ENCODE measurements at places on chromosomes 12 and 14. TPM values are rescaled to one million over a fixed set of nuclear protein-coding genes. Genes with fewer than 3 reads are reported as not detected.
A peak's percentile ranks its signal among the peaks of the same experiment; 100 is the strongest.

- DNase-seq, result no peak
Measured at GRCh38 chr14:88323086-88323522, at the start of gene KCNK10. KCNK10 (minus strand) TSS chr14:88323269; CDS start chr14:88322798, 471 bp downstream.

GRCh38 chr12:19288603-19289244 lies 150.6 kb upstream of the AEBP2 start:
- DNase-seq, result no peak

GRCh38 chr12:1797011-1797901 lies 23.1 kb upstream of the LRTM2 start:
- DNase-seq, result no peak

TCL1B gene
- total RNA-seq, result not detected

GRCh38 chr12:32893043-32893442 lies 3.5 kb downstream of the PKP2 start:
- DNase-seq, result no peak

GRCh38 chr14:71720978-71721624 lies 211.1 kb upstream of the RGS6 start:
- no peak for DNase-seq

DNA sequence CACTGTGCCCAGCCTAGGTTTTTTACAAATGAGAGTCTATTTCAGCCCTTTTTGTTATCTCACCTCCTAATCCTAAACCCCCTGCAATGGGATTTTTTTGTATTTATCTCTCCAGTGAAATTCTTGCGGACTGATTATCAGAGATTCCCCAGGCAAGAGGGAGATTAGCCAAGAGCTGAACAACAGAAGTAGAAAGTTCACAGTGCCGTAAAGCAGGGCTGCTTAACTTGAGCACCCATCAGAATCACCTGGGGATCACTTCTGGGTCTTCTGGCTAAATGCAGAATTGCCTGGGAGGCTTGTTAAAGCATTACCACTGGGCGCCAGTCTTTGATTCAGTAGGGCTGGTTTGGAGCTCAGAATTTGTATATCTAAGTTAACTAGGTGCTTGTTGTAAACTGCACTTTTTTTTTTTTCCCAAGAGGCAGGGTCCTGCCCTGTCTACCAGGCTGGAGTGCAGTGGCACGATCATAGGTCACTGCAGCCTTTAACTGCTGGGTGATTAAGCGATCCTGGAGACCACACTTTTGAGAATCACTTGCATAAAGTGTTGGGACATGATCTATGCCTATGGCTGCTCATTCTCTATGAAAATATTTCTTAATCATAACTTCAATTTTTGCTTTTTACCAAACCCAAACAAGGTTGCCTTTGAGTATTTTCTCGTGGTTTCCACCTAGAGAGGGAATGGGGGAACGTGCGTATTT lies 1.1 kb upstream of the DPPA3 start:
- no peak for DNase-seq

GRCh38 chr14:104399432-104400155 lies 180.0 kb upstream of the C14orf180 start:
- peak; percentile 44 for DNase-seq

DNA sequence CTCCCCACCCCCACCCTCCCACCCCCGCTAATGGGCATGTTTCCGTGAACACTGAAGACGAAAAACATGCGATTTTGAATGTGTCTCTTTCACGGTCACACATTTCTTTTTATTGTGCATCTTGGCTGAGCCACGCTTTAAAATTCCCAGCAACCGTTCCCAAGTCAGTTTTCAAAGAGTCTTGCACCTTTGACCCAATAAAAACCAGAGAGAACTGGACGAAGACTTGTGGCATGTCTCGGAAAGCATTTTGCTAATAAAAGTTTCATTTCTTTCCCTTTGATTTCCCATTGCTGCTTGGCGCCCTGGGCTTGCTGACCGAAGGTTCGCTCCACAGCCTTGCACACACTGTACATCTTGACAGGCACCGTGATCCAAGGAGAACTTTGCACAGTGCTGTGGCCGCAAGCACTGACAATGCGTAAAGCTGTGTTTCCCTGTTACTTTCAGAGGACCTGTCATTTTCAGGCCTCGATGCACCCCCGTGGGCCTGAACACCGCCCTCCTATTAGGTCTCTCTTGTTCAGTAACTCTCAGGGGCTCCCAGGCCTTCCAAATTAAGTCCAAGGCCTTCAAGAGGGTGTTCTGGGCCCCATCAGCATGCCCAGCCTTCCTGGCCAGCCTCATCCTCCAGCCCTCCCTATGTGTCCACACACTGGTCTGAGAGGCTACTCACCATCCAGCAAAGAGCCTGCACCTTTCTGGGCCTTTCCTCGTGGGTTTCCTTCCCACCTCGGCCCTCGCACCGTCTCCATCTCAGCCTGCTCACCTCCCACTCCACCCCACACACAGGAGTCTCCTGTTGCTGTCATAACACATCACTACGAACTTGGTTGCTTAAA lies 63.4 kb upstream of the DIO3 start:
- no peak for DNase-seq

GRCh38 chr12:64889434-64890216 lies 65.2 kb downstream of the TBC1D30 start:
- no peak for DNase-seq

GRCh38 chr14:64119500-64119899 lies 174.7 kb downstream of the ESR2 start:
- no peak for DNase-seq

DIO3 gene
- total RNA-seq, result not detected

- no peak for DNase-seq
Measured at GRCh38 chr12:43289426-43289801, 262.6 kb downstream of the ADAMTS20 start.

GRCh38 chr12:45605624-45606023 lies 123.9 kb upstream of the ARID2 start:
- DNase-seq, result no peak

DNA sequence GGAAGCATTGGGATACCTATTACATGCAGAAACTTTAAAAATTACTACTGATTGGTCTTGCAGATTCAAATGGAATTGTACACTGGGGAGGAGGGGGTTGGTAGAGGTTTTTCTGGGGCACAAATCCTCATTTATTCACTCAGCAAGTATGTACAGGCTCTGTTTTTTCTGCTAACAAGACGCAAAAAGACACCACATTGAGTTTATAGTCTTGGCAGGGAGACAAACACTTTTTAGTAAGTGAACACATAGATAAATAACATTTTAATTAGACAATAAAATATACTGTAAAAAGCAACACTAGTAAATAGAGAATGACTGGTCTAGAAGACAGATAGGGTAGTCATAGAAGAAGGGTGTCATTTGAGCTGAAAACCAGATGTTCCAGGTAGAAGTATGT lies 23.8 kb downstream of the GLIPR1L2 start:
- no peak for DNase-seq

GRCh38 chr14:50501642-50502041 lies 30.7 kb downstream of the MAP4K5 start:
- no peak for DNase-seq

SLC4A8 gene
- total RNA-seq, result not detected

Data from ascending aorta (tissue), 2 donors.